ENCODE measurements at places on chromosomes 11 and 22. TPM values are rescaled to one million over a fixed set of nuclear protein-coding genes. Genes with fewer than 3 reads are reported as not detected.

The CAPN5 gene
- total RNA-seq: 16.7 TPM

GRCh38 chr11:57513911-57514537 is 1.5 kb downstream of the SLC43A1 start:
- no peaks in the 10 kb centered on the region for H3K27me3 ChIP-seq
- H3K36me3 ChIP-seq: no peaks in the 10 kb centered on the region
- DNase-seq: peak; percentile 57
- peaks cover 2% of the 10 kb centered on the region for H3K4me1 ChIP-seq
- H3K27ac ChIP-seq: no peak overlapping the region
- H3K4me3 ChIP-seq: peak overlapping the region; percentile 90

The CCDC73 gene
- total RNA-seq: not detected

The TSSK2 gene
- total RNA-seq: not detected

- no peaks in the 10 kb centered on the region for H3K27me3 ChIP-seq
- no peaks in the 10 kb centered on the region for H3K36me3 ChIP-seq
- H3K27ac ChIP-seq: no peak within 1 kb of the TSS
- DNase-seq: peak; percentile 92
These were observed at the start of gene BACE1 for GRCh38 chr11:117316197-117316961. BACE1 (minus strand) TSS chr11:117316256; CDS start chr11:117315795, 461 bp downstream.

- no peak overlapping the region for H3K27ac ChIP-seq
- no peaks in the 10 kb centered on the region for H3K27me3 ChIP-seq
- no peaks in the 10 kb centered on the region for H3K4me1 ChIP-seq
- H3K4me3 ChIP-seq: no peak overlapping the region
- no peak for DNase-seq
- H3K36me3 ChIP-seq: peaks cover 66% of the 10 kb centered on the region
These were observed 5.4 kb upstream of the TTC36 start for GRCh38 chr11:118521892-118522311.

- no peak overlapping the region for H3K4me3 ChIP-seq
- no peaks in the 10 kb centered on the region for H3K4me1 ChIP-seq
- H3K27ac ChIP-seq: no peak overlapping the region
- H3K27me3 ChIP-seq: no peaks in the 10 kb centered on the region
- DNase-seq: no peak
These were observed 5.8 kb downstream of the CRELD2 start for GRCh38 chr22:49924113-49924833.

- DNase-seq: no peak
- no peaks in the 10 kb centered on the region for H3K36me3 ChIP-seq
- H3K27me3 ChIP-seq: no peaks in the 10 kb centered on the region
- no peak overlapping the region for H3K4me3 ChIP-seq
These were observed 47.6 kb upstream of the OLFML1 start for GRCh38 chr11:7437696-7438095.

- peaks cover 2% of the 10 kb centered on the region for H3K4me1 ChIP-seq
- peaks cover 7% of the 10 kb centered on the region for H3K36me3 ChIP-seq
- DNase-seq: peak; percentile 43
These were observed 15.9 kb downstream of the RTN4RL2 start for GRCh38 chr11:57476047-57476756.

DNA sequence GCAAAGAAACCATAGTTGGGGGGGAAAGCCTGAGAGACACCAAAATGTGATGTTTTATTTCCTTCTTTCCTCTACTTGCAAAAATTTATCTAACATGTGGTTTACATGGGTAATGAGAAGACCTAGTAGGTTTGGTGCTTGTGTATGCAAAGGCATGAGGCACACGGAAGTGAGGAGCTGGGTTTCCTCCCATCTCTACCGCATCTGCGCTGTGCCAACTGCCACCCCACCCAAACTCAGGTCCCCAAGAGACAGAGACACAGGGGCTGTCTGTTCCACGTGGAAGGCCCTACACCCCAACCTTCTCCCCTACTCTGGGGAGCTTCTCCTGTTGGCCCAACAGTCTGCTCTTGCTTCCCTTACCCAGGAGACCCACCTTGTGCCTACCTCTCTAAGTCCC is 4.8 kb downstream of the RTL6 start:
- DNase-seq: no peak
- H3K36me3 ChIP-seq: peaks cover 37% of the 10 kb centered on the region
- peaks cover 5% of the 10 kb centered on the region for H3K4me1 ChIP-seq

DNA sequence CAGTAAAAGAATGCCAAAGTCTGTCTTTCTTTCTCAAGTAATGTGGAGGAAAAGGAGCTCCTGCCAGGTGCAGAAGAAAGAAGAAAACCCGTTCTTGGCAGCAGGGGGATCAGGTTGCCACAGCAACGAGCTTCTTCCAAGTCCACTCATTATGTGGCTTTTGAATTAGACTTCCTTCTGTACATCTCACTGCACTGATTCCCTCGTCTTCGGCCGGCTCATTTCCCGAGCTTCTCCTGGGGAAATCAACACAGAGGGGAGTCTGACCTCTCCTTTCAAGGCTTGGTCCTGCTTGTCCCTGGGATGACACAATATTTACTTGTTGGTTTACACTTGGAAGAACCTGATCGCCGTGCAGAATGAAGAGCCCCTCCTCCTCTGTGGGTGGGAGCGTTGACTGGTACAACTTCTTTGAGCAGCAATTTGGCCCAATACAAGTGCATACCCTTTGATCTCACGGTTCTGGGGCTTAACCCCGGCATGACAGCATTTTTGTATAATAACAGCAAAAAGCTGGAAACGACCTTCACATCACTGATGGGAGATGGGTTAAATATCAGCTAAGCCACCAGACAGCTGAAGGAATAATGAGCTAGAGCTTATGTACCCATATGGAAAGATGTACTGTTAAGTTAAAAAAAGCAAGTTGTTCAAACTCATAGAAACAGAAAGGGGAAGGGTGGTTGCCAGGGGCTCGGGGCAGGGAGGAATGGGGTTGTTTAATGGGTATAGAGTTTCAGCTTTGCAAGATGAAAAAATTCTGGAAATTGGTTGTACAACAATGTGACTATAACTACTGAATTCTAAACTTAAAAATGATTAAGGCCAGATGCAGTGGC is 35.4 kb downstream of the MCHR1 start:
- H3K4me3 ChIP-seq: peak overlapping the region; percentile 46
- peak overlapping the region; percentile 75 for H3K27ac ChIP-seq
- no peaks in the 10 kb centered on the region for H3K36me3 ChIP-seq
- peaks cover 4% of the 10 kb centered on the region for H3K4me1 ChIP-seq

- H3K4me1 ChIP-seq: 0 out of 2 replicates have a peak, but pooled peaks cover 4% of the 10 kb centered on the region
- H3K27me3 ChIP-seq: no peaks in the 10 kb centered on the region
- DNase-seq: no peak
- H3K4me3 ChIP-seq: no peak overlapping the region
- H3K36me3 ChIP-seq: no peaks in the 10 kb centered on the region
These were observed 4.0 kb downstream of the THAP12 start for GRCh38 chr11:76376746-76377558.

- peak; percentile 68 for DNase-seq
- H3K4me3 ChIP-seq: no peak overlapping the region
- H3K27me3 ChIP-seq: no peaks in the 10 kb centered on the region
- peaks cover 3% of the 10 kb centered on the region for H3K36me3 ChIP-seq
These were observed 7.0 kb downstream of the SERHL2 start for GRCh38 chr22:42560781-42561180.

The TFIP11 gene
- total RNA-seq: 37.7 TPM

GRCh38 chr22:26234296-26234695 is 65.0 kb downstream of the SEZ6L start:
- no peaks in the 10 kb centered on the region for H3K36me3 ChIP-seq
- H3K4me3 ChIP-seq: no peak overlapping the region
- no peak overlapping the region for H3K27ac ChIP-seq

- no peaks in the 10 kb centered on the region for H3K36me3 ChIP-seq
- H3K27ac ChIP-seq: no peak overlapping the region
- H3K4me1 ChIP-seq: no peaks in the 10 kb centered on the region
These were observed 2.0 kb upstream of the LAYN start for GRCh38 chr11:111538407-111539114.

The BTBD18 gene
- not detected for total RNA-seq

The NCF4 gene
- total RNA-seq: not detected

DNA sequence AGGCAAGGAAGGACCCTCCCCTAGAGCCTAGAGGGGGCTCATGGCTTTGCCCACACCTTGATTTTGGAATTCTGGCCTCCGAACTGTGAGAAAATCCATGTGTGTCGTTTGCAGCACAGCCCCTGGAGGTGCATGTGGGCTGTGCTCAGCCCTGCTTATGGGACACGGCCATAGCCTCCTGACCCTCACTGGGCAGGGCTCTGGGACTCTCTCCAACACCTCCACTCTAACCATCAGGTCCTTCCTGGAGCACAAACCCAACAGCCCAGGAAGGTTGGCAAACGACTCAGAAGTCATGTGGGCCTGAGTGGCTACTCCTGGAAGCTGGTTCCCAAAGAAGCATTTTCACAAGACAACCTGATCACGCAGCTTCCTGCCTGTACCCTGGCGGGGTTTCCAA is 144.1 kb downstream of the CTTN start:
- H3K4me1 ChIP-seq: peaks cover 12% of the 10 kb centered on the region
- no peaks in the 10 kb centered on the region for H3K27me3 ChIP-seq
- H3K36me3 ChIP-seq: no peaks in the 10 kb centered on the region
- H3K4me3 ChIP-seq: no peak overlapping the region
- DNase-seq: no peak
- H3K27ac ChIP-seq: no peak overlapping the region

The DUSP8 gene
- 3.2 TPM for total RNA-seq

DNA sequence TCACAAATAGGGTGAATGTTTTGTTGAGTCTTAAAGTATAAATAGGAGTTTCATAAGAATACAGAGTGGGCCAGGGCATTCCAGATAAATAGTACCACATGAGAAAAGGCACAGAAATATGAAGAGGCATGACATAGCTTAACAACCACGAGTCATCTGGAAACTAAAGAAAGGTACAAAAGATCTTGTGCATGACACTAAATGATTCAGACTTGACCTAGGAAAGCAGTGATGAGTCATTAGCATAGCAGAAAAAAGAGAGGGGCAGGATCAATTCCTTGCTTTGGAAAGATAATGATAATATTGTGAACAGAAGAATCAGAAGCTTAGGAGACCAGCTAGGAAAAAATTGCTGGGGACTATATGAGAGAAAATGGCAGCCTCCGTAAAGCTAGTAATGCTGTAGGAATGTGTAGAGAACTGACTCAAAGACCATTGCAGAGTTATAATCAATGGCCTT is 47.6 kb upstream of the FIBIN start:
- H3K36me3 ChIP-seq: no peaks in the 10 kb centered on the region
- no peak overlapping the region for H3K27ac ChIP-seq
- H3K27me3 ChIP-seq: no peaks in the 10 kb centered on the region
- 0 out of 2 replicates have a peak, but pooled peaks cover 2% of the 10 kb centered on the region for H3K4me1 ChIP-seq
- H3K4me3 ChIP-seq: no peak overlapping the region
- no peak for DNase-seq

DNA sequence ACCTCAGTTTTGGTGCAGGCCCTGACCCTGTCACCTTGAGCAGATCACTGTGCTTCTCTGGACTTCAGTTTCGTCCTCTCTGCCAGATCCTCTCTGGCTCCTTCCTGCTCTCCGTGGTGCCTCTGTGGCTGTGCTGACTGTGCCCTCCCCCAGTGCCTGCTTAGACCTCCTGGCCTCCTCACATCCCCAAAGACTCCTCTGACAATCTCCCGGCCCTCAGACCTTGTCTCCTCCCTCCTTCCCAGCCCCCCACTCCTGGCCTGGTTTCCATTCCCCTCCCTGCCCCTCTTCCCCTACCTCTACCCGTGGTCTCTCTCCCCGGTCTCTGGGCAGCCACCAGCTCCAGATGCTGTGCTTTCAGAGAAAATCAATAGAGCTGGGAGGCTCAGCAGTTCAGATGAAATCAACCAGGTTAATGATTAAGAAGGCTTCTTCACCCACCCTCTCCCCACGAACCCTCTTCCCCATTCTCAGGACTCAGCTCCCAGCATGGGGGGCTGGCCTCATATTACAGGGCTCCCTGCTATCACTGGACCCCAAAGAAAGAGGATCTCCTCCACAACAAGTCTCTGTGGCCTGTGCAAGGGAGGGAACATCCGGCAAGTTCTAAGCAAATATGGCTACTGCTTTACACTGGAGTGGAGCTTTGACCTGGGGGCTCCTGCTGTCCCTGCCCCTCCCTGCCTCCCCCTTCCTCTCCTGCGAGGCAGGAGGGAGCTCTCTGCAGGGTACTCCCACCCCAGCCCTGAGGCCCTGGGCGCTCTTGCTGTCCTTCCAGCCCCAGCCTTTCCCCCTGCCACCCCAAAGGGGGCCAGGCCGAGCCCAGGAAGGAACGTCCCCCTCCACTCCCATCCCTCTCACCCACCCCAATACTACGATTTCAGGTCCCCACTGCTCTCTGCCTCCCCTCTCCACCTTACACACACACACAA is 8.5 kb downstream of the BACE1-AS start:
- 0 out of 2 replicates have a peak, but pooled peaks cover 2% of the 10 kb centered on the region for H3K36me3 ChIP-seq
- peak overlapping the region; percentile 21 for H3K4me3 ChIP-seq
- no peak for DNase-seq
- no peak overlapping the region for H3K27ac ChIP-seq

DNA sequence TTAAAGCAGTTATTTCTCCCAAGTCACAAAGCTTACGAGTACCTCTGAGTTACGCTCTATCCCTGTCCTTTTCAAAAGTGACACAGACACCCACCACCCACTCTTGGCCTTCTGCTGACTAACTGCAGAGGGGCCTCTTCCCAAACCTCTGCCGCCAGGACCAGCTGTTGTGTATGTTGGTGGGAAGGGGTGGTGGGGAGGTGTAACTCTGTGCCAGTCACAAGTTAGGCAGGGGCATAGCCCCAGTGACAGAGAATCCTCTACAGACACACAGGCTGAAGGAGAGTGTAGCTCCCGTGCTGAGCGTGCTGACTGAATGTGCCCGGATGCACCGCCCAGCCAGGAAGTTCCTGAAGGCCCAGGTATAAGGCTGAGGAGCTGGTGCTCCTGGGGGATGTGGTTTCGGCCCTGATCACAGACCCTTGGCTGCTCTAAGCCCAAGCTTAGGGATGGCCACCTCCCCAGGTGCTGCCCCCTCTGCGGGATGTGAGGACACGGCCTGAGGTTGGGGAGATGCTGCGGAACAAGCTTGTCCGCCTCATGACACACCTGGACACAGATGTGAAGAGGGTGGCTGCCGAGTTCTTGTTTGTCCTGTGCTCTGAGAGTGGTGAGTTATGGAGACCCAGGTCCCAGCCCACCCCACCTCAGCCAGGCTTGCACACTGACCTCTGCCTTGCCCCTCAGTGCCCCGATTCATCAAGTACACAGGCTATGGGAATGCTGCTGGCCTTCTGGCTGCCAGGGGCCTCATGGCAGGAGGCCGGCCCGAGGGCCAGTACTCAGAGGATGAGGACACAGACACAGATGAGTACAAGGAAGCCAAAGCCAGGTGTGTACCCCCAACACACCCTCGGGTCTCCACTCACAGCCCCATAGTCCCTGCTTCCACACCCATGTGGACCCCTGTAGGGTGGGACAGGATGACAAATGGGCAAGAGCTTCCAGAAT is 4.9 kb downstream of the RIC8A start:
- H3K27ac ChIP-seq: no peak overlapping the region
- H3K36me3 ChIP-seq: peaks cover 62% of the 10 kb centered on the region

The OR51M1 gene
- not detected for total RNA-seq

DNA sequence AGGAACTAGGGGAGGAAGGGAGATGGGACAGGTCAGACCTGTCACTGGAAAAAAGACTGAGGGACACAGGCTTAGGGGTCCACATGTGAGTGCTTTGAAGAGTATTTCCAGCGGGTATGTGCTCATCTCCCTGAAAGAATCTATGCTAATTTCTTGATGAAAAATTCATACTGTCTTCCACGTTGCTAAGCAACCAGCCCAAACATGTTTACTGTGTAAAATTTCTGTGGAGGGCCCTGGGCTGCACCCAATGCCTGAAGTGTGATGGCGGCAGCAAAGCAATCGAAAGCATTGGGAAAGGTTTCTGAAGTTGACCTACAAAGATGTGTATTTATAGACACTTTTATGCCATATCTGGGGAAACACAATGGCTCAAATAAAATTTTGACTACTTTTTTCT is 7.4 kb downstream of the SYT13 start:
- DNase-seq: no peak
- H3K27me3 ChIP-seq: no peaks in the 10 kb centered on the region
- no peak overlapping the region for H3K27ac ChIP-seq

Measured in H9 (cell line).